Occipital lobe (tissue), 3 donors: ENCODE measurements at places on chromosomes 11 and 22.

- DNase-seq, result no peak
Measured at GRCh38 chr22:48319321-48320047, 1508.2 kb downstream of the BRD1 start.

DNA sequence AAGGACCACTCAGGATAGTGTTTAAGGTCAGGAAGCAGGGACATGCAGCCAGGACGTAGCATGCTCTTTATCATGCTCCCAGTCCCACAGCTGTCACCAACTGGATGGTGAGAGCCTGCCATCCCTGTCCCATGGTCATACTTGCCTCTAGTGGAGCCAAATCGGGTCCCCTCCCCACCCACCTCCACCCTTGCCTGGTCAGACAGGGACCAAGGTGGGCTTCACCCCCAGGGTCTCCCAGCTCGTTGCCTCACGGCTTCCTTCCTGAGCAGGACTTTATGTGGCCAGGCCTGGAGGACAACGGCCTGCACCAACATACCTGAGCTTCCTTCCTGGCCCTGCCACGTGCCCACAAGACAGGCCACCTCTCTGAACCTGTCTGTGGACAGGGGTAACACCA, 19.8 kb downstream of the A4GALT start:
- no peak for DNase-seq

DNA sequence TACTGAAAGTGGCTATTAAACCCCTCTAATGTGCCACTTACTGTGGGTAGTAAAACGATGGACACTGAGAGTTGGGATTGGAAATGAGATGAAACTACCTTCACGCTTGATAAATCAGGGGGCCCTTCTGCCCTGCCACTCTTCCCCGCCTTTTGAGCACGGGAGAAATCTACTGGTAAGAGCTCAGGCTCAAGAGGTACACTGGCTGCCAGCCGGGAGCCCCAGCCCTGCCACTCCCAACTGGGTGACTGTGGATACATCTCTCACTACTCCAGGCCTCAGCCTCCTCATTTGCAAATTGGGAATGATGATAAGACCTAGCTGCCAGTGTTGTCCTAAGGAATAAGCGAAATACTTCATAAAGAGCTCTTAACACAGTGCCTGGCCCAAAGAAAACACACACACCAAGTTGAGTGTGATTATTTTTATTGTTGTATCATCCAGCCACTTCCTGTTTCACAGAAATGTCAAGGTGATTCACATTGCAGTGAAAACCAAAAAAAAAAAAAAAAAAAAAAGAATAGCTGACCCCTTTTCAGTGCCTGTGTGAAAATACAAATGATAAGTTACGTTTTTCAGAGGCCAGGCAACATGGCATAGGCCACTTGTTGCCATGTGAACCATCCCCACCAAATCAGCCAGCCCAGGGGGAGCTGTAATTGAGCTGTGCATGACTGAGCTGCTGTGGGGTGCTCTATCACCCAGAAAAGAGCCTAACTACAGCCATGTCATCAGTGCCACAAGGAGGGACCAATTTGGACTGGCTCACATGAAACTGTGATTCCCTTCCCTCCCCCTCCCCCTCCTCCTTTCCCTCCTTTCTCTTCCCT, 4.4 kb upstream of the ZNRD2 start:
- no peak for DNase-seq

DNA sequence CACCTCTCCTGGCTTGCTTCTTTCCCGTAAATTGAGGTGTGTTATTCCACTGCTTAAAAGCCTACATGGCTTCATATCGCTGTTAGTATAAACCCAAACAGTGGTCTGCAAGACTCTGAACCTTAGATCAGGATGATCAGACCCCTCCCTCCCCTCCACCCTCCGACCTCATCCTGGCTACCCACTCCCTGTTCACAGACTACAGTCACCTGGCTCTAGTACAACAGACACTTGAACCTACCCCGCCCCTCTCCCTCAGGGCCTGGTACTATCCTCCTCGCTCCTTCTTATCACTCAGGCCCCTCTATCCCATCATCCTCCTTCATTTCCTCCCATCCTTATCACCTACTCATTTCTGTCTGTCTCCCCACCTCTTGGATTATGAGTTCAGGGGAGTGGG, 20.1 kb downstream of the PTPRJ start:
- no peak for DNase-seq

GRCh38 chr11:60887556-60887955, 18.8 kb downstream of the PRPF19 start:
- no peak for DNase-seq

DNA sequence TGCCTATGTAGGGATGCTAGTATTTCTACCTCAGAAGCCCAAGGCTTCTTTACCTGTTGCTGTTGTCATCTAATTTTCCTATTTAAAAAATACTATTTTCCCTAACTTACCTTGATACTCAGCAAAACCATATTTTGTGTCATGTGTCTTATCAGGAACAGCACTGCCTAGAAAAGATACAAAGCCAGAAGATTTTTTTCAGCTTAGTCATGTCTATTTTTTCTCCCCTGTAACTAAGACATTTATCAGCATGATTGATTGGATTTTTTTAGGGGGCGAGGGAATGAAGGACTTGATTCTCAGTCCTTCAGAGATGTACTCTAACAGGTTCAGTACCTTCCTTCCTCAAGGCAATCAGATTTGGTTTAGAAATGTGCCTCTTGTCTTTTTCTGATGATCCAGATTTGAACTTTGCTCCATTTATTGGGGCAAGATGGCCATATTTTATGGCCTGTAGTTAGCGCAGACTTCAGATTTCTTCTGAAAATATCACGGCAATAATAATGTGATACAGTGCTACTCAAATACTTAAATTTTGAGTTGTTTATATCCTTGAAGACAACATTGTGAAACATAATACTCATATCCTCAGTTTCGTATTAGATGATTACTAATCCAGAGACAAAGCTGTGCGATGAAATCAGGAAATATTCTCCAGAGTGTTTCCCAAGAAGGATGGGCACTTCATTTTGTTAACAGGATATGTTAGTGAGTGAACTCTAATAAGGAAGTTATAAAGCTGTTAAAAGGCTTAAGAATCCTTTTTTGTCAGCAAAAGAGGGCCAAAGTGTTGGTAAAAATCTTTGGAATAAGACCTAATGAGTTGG, 3.8 kb upstream of the PIK3IP1 start:
- DNase-seq, result no peak

GRCh38 chr11:124429599-124429998, 4.9 kb upstream of the OR8B4 start:
- no peak for DNase-seq

DNA sequence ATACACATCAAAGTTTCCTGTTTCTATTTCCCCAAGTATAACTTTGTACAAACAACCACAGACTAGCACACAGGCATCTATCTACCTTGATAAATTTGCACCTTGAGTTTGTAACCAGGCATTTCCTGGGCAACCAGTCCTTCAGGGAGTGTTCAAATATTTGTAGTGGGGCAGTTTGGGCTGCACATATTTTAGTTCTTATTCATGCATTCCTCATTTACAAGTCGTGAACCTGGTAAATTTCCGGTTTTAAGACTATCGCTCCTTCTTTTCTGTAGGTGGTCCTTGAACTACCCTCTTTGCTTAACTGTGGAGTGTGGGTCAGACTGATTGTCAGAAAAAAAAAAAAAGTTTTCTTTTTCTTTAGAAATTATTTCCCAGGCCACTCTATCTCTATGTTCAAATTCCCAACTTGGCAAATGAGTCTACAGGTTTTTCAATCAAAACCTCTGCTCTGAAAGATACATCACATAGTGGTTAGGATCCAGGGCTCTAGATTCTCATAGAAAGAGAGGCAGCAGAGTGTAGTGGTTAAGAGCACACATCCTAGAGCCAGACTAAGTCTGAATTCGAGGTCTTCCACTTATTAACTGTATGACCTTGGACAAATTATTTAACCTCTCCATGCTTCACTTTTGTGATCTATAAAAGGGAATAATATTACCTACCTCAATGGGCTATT, 201.5 kb downstream of the SOX6 start:
- no peak for DNase-seq

GRCh38 chr11:80958361-80958760, 1517.5 kb upstream of the TENM4 start:
- no peak for DNase-seq

DNA sequence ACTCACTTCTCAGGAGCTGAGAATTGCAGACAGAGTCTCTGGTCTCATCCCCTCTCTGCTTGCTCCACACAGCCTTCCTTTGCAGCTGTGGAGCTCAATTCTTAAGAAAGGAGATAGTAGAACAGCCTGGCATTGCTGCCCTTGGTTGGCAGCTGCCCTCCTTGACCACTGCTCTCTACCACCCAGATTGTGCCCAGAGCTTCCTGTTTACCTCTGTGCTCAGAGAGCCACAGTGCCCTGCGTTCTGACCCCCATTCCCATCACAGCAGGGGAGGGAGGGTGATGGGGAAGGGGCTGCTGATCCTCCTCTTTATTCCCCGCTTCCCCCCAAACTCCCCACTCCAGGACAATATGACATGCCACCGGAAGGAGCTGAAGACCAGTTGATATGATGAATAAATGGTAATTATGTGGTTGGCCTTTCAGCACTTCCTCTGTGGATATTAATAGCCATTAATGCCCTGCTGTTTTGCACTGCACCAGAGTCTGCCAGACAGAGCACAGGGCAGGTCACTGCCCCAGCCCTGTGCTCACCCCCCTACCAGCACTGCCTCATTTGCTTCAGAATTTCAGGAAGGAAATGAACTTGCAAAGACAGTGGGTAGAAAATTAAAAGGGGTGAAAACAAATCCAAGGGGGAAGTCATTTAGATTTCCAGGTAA, 426.8 kb upstream of the CADM1 start:
- DNase-seq, result no peak

DNA sequence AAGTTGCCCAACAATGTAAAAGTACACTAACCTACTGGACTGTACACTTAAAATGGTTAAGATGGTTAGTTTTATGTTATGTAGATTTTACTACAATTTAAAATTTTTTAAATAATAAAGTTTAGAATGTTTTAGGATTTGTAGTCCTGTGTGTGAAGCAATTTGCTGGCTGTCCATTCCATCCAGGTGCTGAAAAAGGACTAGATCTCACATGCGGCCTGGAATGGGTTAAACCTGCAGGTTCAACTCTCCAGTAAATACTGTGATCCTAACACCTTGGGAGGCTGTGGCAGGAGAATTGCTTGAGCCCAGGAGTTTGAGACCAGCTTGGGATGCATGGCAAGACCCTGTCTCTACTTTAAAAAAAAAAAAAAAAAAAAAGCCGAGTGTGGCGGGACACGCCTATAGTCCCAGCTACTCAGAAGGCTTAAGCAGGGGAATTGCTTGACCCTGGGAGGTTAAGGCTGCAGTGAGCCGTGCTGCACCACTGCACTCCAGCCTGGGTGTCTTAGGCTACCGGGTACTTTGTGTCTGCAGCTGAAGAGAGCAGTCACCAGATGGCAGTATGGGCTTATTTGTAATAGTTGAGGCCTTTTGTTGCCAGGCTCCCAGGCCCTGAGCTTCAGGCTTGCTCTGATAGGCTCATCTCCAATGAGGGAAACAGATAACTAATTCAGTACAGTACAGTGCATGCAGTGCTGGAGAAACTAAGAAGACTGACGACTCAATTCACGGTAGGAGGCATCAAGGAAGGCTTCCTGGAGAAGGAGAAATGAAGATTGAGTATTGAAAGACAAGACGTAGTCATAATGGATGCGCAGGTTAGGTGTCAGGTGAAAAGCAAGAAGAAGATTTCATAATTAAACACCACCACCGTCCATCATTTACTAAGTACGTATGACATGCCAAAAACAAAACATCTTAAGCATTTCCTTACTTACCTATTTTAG, 64.7 kb upstream of the ASPHD2 start:
- DNase-seq, result peak; percentile 14

GRCh38 chr22:38078046-38078840, 5.7 kb downstream of the SLC16A8 start:
- DNase-seq, result no peak

GRCh38 chr11:111792955-111793500, 26.8 kb upstream of the PPP2R1B start:
- no peak for DNase-seq

DNA sequence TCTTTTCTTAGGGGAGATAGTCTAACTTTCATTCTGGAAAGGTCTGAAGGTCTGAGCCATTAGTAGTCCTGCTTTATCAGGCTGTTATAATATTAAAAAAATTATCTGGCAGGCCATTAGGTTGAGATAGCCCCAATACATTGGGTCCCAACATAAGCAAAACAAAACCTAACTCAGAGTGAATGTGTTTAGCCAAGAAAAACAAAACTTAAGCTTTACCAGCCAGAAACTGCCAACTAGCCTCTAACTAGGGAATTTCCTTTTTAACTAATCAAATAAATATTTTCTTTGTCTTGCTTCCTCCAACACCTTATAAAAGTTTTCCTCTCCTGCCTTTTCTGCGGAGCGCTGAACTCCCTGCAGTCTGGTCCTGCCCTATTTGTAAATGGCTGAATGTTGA, 1137.7 kb upstream of the CNTN5 start:
- DNase-seq, result no peak

GRCh38 chr11:76646882-76647534, 23.5 kb downstream of the LRRC32 start:
- DNase-seq, result no peak

DNA sequence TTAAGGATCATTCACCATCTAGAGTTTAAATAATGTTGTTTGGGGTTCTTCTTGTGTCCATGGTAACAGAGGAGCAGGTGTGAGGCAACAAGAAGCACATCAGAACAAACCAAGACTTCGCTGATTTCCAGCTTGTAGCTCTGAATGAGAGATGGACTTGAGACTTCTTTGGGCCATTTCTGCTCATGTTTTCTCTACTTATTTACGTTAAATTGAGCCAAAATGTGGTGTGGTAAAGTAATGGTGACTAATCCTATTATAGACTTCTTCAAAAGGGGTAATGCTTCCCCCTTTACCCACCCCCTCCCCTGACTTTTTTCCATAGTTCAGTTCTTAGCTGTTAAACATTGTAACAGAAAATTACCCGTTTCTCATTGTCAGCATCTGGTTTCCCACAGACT, 65.2 kb downstream of the CSTPP1 start:
- no peak for DNase-seq

DNA sequence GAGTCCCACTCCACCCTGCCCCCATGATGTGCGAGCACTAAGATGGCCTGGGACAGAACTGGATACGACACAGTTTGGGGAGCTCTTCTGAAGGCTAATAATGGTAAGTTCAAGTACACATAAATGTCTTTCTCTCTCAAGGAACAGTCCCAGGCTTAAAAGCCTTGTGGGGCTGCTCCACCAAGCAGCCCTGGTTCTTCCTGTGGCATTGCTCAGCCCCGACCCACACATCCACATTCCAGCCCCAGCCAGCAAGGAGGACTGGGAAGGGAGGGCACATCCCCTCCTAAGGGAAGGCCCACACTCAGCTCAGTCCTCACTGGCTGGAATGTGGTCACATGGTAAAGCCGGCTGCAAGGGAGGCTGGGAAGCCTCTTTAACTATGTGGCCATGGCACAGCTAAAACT, 13.3 kb upstream of the MB start:
- no peak for DNase-seq

- no peak for DNase-seq
Measured at GRCh38 chr22:37860796-37861421, 11.7 kb downstream of the EIF3L start.
